Epithelial cell of esophagus (primary cell): ENCODE measurements at places on chromosomes 6 and 20.

GRCh38 chr20:47350691-47351545, 5.6 kb downstream of the ZMYND8 start:
- no peak for DNase-seq

DNA sequence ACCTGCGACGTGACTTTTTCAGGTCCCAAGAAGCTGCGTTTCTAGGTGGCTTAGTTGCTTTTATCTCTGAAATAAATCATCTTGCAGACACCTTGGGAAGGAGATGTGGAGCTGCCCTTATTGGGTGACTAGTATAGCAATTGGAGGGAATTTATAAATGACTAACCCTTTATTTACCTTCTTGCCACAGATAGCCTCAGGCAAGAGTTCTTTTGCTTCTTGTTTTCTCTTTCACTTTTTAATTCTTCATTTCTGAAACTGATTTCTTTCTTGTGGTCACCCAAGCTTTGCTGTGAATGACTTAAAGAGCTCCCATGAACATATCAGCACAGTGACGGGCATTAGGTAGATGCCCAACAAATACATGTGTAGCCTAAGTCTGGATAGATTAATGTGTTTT, 3.0 kb downstream of the ADGRF4 start:
- DNase-seq: peak; percentile 92

GRCh38 chr6:28634411-28634760, 108.7 kb downstream of the GPX5 start:
- DNase-seq: no peak

GRCh38 chr6:107917451-107918375, 40.3 kb downstream of the SEC63 start:
- DNase-seq: no peak

DNA sequence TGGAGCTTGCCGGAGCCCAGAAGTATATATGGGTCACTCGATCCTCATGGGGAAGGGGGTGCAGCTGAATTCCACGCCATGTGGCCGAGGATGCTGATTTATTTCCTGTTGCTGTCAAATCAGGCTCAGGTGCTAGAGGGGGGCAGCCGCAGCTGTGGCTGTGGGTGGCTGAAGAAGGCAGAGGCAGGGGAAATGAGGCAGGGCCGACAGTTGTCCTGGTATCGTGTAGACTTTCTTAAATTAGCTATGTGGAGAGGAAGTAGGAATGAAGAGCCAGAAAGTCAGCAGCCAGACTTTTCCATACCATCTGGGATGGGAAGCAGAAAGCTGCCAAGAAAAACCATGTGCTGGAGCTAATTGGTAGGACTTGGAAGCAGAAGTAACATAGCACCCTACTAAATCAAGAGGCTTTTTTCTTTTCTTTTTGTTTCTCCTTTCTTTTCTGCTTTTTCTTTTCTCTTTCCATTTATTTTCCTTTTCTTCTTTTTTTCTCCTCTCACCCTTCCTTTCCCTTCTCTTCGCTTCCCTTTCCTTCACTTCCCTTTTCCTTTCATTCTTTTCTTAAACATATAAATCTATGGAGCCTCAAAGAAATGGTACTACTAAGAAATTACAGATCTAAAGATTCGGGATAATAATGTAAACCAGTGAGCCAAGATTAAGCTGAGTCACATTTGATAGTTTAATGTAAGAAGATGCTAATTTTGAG, 90.6 kb upstream of the CD83 start:
- no peak for DNase-seq

- DNase-seq: peak; percentile 20
These were observed 146.3 kb downstream of the LY86 start for GRCh38 chr6:6734479-6735465.
